Progenitor cell of endocrine pancreas (in vitro differentiated cells): ENCODE measurements at places on chromosomes 12 and 14.

DNA sequence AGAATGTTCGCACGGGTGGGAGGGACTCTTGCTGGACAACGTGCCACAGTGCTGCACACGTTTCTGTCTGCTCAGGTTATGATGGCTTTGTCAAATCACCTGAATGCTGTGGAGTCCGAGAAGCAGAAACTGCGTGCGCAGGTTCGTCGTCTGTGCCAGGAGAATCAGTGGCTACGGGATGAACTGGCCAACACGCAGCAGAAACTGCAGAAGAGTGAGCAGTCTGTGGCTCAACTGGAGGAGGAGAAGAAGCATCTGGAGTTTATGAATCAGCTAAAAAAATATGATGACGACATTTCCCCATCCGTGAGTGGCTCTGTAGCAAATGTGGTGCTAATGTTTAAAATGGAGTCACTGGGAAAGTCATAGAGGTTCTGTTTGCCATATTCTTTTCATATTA is 28.5 kb downstream of the KLC1 start:
- H3K27me3 ChIP-seq, result no peaks in the 10 kb centered on the region
- no peak overlapping the region for H3K27ac ChIP-seq
- peaks cover 28% of the 10 kb centered on the region for H3K36me3 ChIP-seq

DNA sequence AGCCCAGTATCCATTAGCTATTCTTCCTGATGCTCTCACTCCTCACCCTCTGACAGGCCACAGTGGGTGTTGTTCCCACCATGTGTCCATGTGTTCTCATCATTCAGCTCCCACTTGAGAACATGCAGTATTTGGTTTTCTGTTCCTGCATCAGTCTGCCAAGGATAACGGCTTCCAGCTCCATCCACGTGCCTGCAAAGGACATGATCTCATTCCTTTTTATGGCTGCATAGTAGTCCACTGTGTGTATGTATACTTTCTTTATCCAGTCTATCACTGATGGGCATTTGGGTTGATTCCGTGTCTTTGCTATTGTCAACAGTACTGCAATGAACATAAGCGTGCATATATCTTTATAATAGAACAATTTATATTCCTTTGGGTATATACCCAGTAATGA is 8.9 kb downstream of the ATG2B start:
- no peaks in the 10 kb centered on the region for H3K27me3 ChIP-seq
- H3K4me3 ChIP-seq, result no peak overlapping the region
- H3K4me1 ChIP-seq, result peaks cover 4% of the 10 kb centered on the region
- no peak for DNase-seq
- H3K27ac ChIP-seq, result no peak overlapping the region
- H3K36me3 ChIP-seq, result peaks cover 1% of the 10 kb centered on the region

DNA sequence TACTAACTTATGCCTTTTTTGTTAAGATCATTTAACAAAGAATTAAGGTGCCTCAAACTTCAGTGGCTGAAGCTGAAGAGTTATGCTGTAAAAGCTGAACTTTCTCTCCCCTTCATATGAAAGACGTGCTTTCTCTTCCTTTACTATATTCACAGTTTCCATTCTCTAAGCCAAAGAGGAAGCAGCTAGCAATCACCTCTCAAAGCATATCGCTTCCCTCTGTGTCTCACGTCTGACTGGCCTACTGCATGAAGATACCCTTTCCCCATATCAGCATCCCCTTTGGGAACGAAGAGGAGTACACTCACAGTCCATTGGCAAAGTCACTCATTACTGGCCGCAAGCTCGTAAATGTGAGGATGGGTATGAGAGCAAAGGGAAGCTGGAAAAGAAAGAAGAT is 34.9 kb downstream of the SLC11A2 start:
- DNase-seq, result no peak
- no peaks in the 10 kb centered on the region for H3K4me1 ChIP-seq

DNA sequence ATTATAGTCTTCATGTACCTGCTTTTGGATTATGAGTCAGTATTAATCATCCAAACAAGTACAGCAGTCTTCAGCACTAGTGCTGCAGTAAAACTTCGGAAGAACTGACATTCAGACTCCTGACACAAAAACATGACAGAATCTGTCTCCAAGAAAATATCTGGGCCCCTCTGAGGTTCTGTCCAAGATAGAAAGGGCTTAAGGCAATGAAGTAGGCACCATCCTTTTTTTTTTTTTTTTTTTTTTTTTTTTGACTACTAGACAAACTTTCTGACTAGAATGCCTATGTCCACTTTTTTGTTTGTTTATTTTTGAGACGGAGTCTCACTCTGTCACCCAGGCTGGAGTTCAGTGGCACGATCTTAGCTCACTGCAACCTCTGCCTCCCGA is 112.5 kb downstream of the MED13L start:
- no peak for DNase-seq
- H3K36me3 ChIP-seq, result no peaks in the 10 kb centered on the region
- H3K4me1 ChIP-seq, result peaks cover 32% of the 10 kb centered on the region
- no peak overlapping the region for H3K4me3 ChIP-seq
- no peaks in the 10 kb centered on the region for H3K27me3 ChIP-seq

DNA sequence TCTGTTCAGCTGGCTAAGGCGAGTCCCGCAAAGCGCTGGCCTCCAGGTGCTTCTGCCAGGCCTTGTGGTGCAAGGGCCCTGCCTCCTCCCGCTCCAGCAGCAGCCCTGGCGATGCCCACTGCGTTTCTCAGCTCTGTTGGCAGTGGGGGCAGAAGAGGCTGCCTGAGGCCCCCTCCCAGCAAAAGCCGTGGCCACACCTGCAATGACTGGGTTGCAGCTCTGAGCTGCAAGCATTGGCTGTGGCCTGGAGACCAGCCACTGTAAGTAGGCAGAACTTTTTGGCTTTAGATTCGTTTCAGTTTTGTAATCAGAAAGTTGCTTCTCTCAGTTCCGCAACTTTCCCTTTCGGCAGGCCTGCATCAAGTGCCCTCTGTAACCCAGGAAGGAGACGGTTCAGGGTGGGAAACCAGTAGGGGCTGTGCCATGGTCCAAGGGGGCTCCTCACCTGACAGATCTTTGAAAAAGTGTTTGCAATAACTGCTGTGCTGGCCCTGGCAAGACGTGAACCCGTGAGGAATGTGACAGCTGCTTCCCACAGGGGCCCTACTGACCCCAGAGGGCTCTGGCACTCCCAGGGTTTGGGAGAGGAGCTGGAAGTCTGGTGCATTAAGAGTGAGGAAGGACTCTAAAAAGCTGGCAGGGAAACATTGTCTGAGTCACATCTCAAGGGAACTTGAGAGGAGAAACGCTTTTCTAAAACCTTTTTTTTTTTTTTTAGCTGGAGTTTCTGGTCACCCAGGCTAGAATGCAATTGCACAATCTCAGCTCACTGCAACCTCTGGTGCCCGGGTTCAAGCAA is 54.5 kb upstream of the MAX start:
- no peaks in the 10 kb centered on the region for H3K27me3 ChIP-seq
- DNase-seq, result no peak
- no peaks in the 10 kb centered on the region for H3K36me3 ChIP-seq
- no peaks in the 10 kb centered on the region for H3K4me1 ChIP-seq
- H3K27ac ChIP-seq, result no peak overlapping the region
